ENCODE measurements at places on chromosomes 12 and 14. TPM values are rescaled to one million over a fixed set of nuclear protein-coding genes. Genes with fewer than 3 reads are reported as not detected.

Gene CLEC7A
- total RNA-seq: 2.9 TPM

Gene KRT82
- not detected for total RNA-seq

DNA sequence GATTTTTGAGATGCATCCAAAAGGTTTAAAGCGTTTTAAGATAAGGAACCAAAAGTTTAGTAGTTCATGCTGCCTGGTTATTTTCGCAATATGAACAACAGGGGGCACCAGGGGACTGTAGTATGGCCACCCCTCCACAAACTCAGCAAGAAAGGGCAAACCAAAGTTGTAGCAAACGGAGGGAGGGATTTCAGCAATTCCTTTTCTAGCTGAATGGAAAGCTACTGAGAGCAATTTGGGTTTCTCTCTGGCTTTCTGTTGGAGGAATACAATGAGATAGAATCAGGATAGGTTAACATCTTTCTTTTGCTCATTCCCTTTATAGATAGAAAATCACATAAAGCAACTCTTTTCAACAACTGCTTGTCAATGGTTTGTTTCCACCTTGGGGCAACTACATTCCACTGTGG is 62.5 kb downstream of the DRAM1 start:
- no peak overlapping the region for H3K4me3 ChIP-seq
- DNase-seq: peak; percentile 60
- H3K4me1 ChIP-seq: no peaks in the 10 kb centered on the region
- H3K36me3 ChIP-seq: no peaks in the 10 kb centered on the region
- H3K27ac ChIP-seq: peak overlapping the region; percentile 32
- no peaks in the 10 kb centered on the region for H3K27me3 ChIP-seq

DNA sequence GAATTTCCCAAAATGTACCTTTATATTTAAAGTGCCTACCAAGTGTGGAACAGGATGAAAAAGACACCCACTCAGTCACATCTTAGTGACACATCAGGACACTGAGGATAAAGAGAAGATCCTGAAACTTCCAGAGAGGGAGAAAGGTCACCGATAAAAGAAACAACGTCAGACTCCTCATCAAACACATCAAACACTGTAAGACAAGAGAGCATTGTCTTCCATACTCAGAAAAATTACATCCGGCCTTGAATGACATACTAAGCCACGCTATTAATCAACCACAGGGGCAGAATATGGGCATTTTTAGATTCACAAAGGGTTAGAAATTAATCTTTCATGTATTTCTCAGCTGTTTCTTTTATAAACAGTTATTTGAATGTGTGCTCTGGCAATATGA is 490.3 kb downstream of the APAF1 start:
- DNase-seq: no peak
- no peaks in the 10 kb centered on the region for H3K27me3 ChIP-seq
- H3K4me1 ChIP-seq: peaks cover 3% of the 10 kb centered on the region
- H3K36me3 ChIP-seq: no peaks in the 10 kb centered on the region

- no peaks in the 10 kb centered on the region for H3K36me3 ChIP-seq
- no peak overlapping the region for H3K4me3 ChIP-seq
- H3K27me3 ChIP-seq: no peaks in the 10 kb centered on the region
- no peak for DNase-seq
- no peak overlapping the region for H3K27ac ChIP-seq
These were observed 12.3 kb downstream of the ALDH1L2 start for GRCh38 chr12:105071981-105072380.

- no peak overlapping the region for H3K4me3 ChIP-seq
- H3K36me3 ChIP-seq: no peaks in the 10 kb centered on the region
- H3K27ac ChIP-seq: no peak overlapping the region
- no peaks in the 10 kb centered on the region for H3K4me1 ChIP-seq
- no peak for DNase-seq
These were observed 29.3 kb downstream of the ACTR6 start for GRCh38 chr12:100229876-100230275.

GRCh38 chr12:25894759-25895158 is 63.7 kb upstream of the RASSF8 start:
- DNase-seq: no peak
- no peak overlapping the region for H3K27ac ChIP-seq
- H3K36me3 ChIP-seq: no peaks in the 10 kb centered on the region
- H3K4me1 ChIP-seq: no peaks in the 10 kb centered on the region
- no peak overlapping the region for H3K4me3 ChIP-seq

GRCh38 chr12:15546102-15546701 is 223.9 kb downstream of the PTPRO start:
- H3K36me3 ChIP-seq: no peaks in the 10 kb centered on the region
- H3K4me1 ChIP-seq: peaks cover 10% of the 10 kb centered on the region

DNA sequence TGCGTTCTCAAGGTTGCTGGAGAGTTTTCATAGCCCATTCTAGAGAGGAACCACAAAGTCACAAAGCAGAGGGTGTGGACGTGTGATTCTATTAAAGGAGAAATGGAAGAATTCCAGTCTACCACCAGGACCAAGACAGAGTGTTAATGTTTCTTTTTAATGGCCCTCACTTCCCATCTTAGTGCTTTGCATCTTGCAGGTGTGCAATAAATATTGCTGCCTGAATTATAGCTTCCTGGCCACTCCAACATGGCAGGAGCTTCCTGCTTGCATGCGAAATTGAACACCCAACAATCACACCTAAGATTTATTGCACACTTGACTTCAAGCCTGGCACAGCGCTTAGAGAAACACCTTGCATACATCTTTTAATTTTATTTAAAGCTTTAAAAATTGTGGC is 22.4 kb upstream of the PPP1CC start:
- peak overlapping the region; percentile 14 for H3K27ac ChIP-seq
- no peaks in the 10 kb centered on the region for H3K4me1 ChIP-seq
- DNase-seq: peak; percentile 32
- H3K36me3 ChIP-seq: no peaks in the 10 kb centered on the region

Gene FAM161B
- total RNA-seq: 4.1 TPM

Gene VRTN
- total RNA-seq: not detected

Gene MEG3
- 18.6 TPM for total RNA-seq

GRCh38 chr14:67112344-67112743 is 76.9 kb upstream of the GARIN2 start:
- no peaks in the 10 kb centered on the region for H3K27me3 ChIP-seq
- H3K4me1 ChIP-seq: no peaks in the 10 kb centered on the region
- no peaks in the 10 kb centered on the region for H3K36me3 ChIP-seq
- no peak overlapping the region for H3K27ac ChIP-seq
- no peak overlapping the region for H3K4me3 ChIP-seq

GRCh38 chr12:117437516-117438255 is 76.3 kb upstream of the NOS1 start:
- DNase-seq: no peak
- no peak overlapping the region for H3K4me3 ChIP-seq
- no peaks in the 10 kb centered on the region for H3K36me3 ChIP-seq
- no peaks in the 10 kb centered on the region for H3K27me3 ChIP-seq
- no peak overlapping the region for H3K27ac ChIP-seq
- H3K4me1 ChIP-seq: no peaks in the 10 kb centered on the region

Gene E2F7
- total RNA-seq: not detected

- no peaks in the 10 kb centered on the region for H3K36me3 ChIP-seq
- H3K27me3 ChIP-seq: no peaks in the 10 kb centered on the region
- H3K27ac ChIP-seq: peak overlapping the region; percentile 72
- DNase-seq: no peak
- H3K4me3 ChIP-seq: no peak overlapping the region
These were observed 27.4 kb downstream of the PALS1 start for GRCh38 chr14:67268426-67269150.

Gene ABHD12B
- total RNA-seq: not detected

GRCh38 chr12:87758271-87758670 is 270.9 kb downstream of the C12orf50 start:
- H3K4me3 ChIP-seq: no peak overlapping the region
- no peaks in the 10 kb centered on the region for H3K27me3 ChIP-seq
- H3K4me1 ChIP-seq: no peaks in the 10 kb centered on the region
- no peak overlapping the region for H3K27ac ChIP-seq
- H3K36me3 ChIP-seq: no peaks in the 10 kb centered on the region
